ENCODE measurements at places on chromosomes 16 and 17. TPM values are rescaled to one million over a fixed set of nuclear protein-coding genes. Genes with fewer than 3 reads are reported as not detected.

TP53TG3 gene
- not detected for total RNA-seq

MYH1 gene
- total RNA-seq, result 0.46 TPM

TBC1D3 gene
- not detected for total RNA-seq

- DNase-seq, result no peak
Measured at GRCh38 chr16:55868980-55869379, 6.2 kb downstream of the CES5A start.

DNA sequence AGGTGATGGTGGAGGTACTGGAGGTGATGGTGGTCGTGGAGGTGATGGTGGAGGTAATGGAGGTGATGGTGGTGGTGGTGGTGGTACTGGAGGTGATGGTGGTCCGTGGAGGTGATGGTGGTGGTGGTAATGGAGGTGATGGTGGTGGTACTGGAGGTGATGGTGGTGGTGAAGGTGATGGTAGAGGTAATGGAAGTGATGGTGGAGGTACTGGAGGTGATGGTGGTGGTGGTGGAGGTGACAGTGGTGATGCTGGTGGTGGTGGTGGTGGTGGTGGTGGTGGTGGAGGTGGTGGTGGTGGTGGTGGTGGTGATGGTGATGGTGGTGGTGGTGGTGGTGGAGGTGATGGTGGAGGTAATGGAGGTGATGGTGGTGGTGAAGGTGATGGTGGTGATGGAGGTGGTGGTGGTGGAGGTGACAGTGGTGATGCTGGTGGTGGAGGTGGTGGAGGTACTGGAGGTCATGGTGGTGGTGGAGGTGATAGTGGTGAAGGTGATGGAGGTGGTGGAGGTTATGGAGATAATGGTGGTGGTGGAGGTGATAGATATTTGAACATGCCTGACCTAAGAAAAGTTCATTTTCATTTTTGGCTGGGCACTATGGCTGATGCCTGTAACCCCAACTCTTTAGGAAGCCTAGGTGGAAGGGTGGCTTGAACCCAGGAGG lies 55.0 kb downstream of the RNF213 start:
- no peak for DNase-seq

DNA sequence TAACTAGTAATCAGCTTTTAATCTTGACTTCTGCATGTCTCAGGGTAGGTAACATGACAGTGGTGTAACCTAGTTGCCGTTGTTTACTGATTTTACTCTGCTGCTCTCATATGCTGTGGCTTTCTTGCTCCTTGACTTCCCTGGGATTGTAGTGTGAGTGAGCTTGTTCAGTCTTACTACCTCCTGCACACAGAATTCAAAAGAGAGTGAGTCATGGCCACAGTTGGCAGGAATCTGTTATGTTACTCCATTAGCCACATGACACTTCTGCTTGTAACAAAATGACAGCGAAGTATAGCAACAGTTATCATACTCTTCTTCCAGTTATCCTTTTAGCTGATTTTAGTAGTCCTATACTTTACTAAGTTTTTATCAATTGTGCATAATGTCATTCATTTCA lies 18.8 kb downstream of the TNRC6A start:
- peak; percentile 67 for DNase-seq

- DNase-seq, result peak; percentile 82
Measured at GRCh38 chr16:50368410-50369132, at the start of gene BRD7. TSS of gene BRD7 (minus strand) at chr16:50368988. CDS start at chr16:50368774, 214 bp downstream.

DNA sequence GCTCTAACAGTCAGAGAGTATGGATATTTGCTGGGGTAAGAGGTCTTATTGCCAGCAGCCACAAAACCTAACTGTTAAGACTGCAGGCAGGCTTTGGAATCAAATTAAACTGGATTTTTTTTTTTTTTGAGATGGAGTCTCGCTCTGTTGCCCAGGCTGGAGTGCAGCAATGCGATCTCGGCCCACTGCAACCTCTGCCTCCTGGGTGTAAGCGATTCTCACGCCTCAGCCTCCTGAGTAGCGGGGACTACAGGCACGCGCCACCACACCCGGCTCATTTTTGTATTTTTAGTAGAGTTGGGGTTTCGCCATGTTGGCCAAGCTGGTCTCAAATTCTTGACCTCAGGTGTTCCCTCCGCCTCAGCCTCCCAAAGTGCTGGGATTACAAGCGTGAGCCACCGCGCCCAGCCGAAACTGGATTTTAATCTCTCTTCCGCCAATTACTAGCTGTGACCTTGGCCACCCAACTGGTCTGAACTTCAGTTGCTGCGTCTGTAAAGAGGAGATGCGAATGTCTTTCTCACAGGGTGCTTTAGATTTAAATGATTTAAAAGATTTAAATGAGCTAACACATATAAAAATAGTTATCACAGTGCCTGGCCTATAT lies 842 bp downstream of the MRPL10 start:
- DNase-seq, result no peak

DNA sequence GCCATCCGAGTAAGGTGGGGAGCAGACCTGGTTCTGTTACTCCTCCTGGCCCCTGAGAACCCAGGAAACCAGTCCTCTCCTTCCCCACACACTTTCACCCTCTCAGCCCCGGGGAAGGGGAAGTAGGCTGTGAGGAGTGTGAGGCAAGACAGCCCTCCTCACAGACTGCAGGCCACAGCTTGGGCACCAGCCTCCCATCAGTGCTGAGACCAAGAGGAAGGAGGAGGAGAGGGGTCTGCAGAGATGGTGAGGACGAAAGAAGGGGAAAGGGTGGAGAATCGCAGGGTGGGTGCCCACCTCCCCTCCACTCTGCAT lies 7.0 kb downstream of the G6PC3 start:
- no peak for DNase-seq

GRCh38 chr17:1039511-1040215 lies 42.7 kb downstream of the TIMM22 start:
- DNase-seq, result no peak

DNA sequence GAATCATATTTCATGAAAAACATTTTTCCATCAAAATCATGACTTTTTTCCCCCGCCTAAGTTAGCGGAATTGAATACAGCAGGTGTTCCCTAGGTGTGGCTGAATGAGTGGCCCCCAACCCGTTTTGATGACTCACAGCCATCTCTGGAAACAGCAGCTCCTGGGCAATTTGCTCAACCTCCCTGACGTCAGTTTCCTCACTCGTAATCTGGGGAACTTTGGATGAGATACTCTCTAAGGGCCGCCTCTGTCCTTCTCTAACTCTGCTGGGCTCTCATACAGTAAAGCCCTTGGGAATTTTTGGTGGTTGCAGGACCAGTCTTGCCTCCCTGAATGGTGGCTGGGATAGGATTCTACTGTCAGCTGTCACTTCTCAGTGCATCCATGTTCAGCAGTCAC lies 11.6 kb upstream of the NTN1 start:
- DNase-seq, result no peak
